NCI-H345 (cell line): ENCODE measurements at places on chromosomes 5 and 9.

DNA sequence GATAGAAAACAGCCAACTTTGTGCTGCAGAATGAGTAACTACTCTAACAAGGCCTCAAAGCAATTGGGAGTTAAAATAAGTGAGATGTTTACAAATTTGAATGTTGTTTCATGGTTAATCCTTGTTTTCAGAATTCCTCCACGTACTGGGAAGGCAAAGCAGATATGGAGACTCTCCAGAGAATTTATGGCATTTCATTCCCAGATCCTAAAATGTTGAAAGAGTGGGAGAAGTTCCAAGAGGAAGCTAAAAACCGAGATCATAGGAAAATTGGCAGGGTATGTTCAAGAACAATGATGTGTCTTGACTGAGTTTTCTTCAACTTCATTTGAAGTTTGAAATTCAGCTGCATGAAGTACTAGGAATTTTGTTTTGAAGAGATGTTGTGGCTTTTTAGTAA is 16.4 kb downstream of the TARS1 start:
- DNase-seq, result no peak

DNA sequence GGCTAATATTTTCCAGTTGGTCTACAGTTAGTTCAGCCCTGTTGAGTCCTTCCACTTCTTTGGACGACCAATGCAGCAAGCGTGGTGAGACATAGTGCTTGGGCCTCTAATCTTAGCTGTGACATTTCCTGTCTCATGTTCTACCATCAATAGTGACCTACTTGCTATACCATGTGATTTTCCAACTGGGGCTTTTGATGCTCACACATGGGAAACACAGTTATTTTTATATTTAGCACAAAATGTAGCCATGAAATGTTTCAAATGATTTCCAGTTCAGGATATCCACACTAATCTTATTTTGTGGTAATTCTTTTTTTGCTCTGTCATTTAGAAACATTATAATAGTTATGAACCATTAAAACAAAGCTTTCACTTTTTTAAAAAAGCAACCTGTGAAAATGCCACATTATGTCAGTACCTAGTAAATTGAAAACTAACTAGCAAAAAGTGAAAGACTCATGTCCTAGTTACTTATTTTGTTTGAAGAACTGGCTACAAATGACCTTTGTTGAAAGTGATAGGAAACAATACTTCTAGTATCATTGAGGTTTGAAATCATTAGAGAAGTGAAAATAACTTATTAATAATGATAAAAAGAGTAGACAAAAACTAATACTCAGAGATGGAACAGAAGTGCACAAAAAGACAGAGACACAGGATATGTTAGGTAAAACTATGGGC is 18.3 kb downstream of the MARCHF3 start:
- no peak for DNase-seq

GRCh38 chr5:123209502-123210027 is 120.5 kb downstream of the PRDM6 start:
- no peak for DNase-seq

DNA sequence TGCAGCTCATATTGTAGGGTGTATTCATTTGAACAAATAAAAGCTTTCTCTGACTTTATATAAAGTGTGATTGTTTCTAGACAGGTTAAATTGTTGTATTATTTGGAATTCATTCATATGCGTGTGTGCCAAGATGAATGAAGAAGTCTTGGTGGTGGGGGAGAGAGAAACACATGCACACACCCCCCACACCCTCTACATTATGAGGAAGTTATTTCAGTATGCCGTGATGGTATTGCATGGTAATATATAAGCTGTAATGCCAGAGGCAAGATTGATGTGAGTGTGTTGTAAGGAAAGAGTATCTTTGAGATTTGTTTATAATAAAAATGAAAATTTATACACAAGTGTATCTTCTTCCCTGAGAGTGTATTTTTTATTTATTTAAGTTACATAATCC is 71.0 kb downstream of the IPO11 start:
- DNase-seq, result no peak

GRCh38 chr9:114894206-114894605 is 36.2 kb downstream of the TNFSF8 start:
- no peak for DNase-seq

GRCh38 chr5:171023508-171023907 is 161.7 kb downstream of the RANBP17 start:
- DNase-seq, result no peak

GRCh38 chr9:115135821-115136778 is 18.1 kb upstream of the TNC start:
- DNase-seq, result no peak

DNA sequence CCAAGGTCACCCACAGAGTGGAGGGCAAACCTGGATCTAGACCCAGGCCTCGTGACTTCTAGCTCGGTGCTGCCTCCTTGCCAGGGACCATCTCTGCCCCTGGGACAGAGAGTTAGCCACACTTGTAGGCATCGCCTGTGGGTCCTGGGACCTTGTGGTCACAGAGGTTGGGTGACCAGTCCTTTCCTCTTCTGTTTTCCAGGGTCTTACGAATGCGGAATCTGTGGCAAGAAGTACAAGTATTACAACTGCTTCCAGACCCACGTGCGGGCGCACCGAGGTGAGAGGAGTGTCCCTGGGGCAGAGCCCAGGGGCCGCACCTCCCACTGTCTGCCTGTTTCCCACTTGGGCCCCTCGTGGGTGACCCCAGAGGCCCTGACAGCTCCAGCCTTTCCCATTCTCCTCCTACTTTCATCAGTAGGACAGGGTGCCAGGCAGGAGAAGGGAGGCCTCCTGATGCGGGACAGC is 76.3 kb downstream of the AMBP start:
- DNase-seq, result no peak

GRCh38 chr5:152607401-152608160 is 202.5 kb upstream of the NMUR2 start:
- no peak for DNase-seq

- no peak for DNase-seq
These were observed 20.1 kb downstream of the FBXL17 start for GRCh38 chr5:108361771-108362170.

DNA sequence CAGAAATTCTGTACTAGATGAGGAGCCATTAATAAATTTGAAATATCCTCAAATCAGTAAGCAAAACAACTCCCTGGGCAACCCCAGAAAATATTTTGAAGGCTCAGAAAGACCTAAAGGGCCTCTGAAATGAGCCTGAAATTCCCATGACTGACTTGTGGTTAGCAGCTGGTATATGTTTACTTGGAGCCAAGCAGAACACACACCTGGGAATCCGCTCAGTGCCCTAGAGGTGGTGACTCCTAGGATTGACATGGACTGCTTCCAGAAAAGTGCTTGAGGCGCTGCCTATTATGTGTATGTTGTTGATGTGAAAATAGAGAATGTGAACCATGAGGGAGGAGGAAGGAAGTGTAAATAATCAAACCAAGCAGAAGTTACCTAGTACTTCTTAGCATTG is 14.7 kb downstream of the RFK start:
- peak; percentile 86 for DNase-seq

DNA sequence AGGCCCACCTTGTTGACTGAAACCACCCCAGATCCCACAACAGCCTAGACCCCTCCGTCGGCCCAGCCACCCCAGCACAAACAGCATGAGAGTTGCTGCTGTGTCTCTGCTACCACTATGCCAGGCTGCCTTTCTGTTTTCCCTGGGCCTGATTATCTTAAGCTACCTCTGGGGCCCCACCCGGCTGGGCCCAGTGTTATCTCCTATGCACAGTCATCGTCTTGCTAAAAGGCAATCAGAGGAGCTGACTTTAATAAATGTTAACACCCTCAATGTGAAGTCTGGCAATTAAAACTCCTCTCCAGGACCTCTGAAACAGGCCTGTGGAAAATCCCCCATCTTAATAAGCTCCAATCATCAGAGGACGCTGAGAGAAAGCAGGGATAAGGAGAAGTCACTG is 144.9 kb downstream of the FAM114A2 start:
- DNase-seq, result no peak

DNA sequence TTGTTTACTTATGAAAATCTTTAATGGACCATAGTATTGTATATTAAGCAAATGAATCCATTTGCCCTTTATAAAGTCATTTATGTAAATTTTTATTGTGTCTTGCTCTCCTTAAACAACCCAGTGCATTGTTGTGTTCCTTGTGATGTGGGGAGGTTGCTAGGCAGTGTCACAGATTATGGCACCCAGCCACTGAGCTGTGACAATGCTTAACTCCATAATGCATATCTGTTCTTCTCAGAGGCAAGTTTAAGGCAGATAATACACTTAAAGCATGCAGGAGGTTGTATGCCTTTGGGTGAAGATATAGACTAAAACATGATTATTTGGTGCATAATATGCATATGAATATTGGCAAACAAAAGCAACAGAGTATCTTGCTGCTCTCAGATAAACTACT is 269.6 kb upstream of the RIOK2 start:
- no peak for DNase-seq

DNA sequence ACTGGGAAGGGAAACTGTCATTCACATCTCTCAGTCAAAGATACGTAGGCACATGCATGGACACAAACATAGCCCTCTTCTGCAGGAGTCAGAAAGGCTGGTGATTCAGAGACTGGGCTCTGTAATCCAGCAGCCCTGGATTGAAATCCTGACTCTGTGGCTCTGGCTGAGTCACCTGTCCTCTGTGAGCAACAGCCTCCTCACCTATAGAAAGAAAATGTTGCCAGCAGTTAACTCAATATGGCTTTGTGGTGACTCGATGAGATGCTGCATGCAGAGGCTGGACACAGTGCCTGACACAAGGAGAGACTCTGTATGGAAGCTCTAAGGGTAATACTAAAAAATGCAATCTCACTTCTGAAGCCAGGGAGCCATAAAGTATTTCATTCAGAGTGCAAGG is 23.9 kb upstream of the CDKN2AIPNL start:
- DNase-seq, result no peak

GRCh38 chr9:5488221-5489008 is 21.9 kb upstream of the PDCD1LG2 start:
- no peak for DNase-seq

- peak; percentile 81 for DNase-seq
These were observed 1785.9 kb upstream of the WWC1 start for GRCh38 chr5:166505544-166505943.

- no peak for DNase-seq
These were observed 1.2 kb upstream of the C5orf63 start for GRCh38 chr5:127074466-127074865.

DNA sequence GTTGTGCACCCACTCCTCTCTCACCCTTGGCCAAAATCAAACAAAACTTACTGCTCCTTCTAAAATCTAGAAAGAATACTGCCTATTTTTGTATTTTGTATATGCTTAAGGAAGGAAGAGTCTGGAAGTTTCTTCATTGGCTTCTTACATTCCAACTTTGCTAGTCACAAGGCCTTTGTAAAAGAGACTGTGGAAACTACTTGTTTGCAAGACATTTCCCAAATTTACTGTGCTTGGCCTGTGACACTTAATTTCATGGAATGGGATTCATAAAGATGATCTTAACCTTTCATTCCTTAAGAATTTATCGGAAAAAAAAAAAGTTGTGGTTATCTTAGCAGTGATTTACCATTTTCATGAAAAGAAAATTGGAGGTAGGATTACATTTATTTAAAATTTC is 208.9 kb downstream of the VPS13A start:
- no peak for DNase-seq

GRCh38 chr9:108582726-108583125 is 273.1 kb downstream of the ACTL7B start:
- DNase-seq, result no peak

- DNase-seq, result no peak
These were observed 91.4 kb downstream of the TSSK1B start for GRCh38 chr5:113343343-113343742.

- DNase-seq, result no peak
These were observed 210.5 kb downstream of the PALM2AKAP2 start for GRCh38 chr9:109990541-109990940.

GRCh38 chr5:176175101-176175852 is 62.9 kb upstream of the SIMC1 start:
- DNase-seq, result no peak

GRCh38 chr9:87910821-87911220 is 6.9 kb upstream of the SPATA31C1 start:
- DNase-seq, result no peak

- no peak for DNase-seq
These were observed 3.6 kb downstream of the HMGCS1 start for GRCh38 chr5:43309637-43310036.

GRCh38 chr9:84937180-84937579 is 267.7 kb downstream of the NTRK2 start:
- DNase-seq, result peak; percentile 5

GRCh38 chr9:78167356-78167755 is 68.5 kb upstream of the CEP78 start:
- DNase-seq, result peak; percentile 58

GRCh38 chr5:149320791-149321330 is 24.4 kb upstream of the GRPEL2 start:
- peak; percentile 74 for DNase-seq

GRCh38 chr5:172757394-172758010 is 13.5 kb downstream of the DUSP1 start:
- DNase-seq, result no peak

DNA sequence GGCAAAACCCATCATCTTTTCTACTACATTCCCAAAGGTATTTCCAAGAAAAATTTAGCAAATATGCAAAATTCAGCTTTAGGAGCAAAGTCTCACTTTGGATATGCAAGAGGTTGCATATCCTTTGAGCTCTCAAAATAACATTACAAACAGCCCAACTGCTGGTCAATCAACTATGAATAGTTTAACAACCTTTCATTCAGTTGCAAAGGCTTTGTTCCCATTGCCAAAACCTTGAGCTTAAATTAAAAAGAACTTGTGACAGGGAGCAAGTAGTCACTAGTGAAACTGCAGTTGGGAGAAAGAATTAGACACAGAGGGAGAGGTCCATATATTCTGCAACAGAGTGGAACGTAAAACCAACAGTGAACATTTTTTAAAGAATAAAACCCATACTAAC is 8.8 kb downstream of the ZNF608 start:
- no peak for DNase-seq

DNA sequence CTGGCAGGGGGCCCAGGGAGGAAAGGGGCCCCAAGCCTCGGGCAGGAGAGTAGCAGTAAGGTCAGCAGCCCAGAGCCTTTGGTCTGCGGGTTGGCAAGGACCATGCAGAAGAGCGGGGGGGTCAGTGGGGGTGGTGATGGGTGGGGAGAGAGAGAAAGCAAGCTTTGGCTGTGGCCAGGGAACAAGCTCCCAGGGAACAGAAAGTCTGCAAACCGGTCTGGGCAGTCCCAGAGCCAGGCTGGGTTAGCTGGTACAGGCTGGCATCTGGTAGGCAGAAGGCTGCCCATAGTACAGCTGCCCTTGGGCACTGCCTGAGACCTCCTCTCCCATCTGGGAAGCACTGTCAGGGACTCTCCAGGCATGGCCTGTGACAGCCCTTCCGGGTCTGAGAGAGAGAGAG is 10.5 kb upstream of the EPB41L4B start:
- DNase-seq, result no peak

GRCh38 chr9:78014776-78015175 is 16.8 kb downstream of the GNAQ start:
- DNase-seq, result no peak

GRCh38 chr5:79318935-79319614 is 83.1 kb downstream of the JMY start:
- DNase-seq, result no peak

- peak; percentile 26 for DNase-seq
These were observed 6.9 kb upstream of the MEIKIN start for GRCh38 chr5:131952301-131952857.

- DNase-seq, result no peak
These were observed 65.7 kb upstream of the C6 start for GRCh38 chr5:41279040-41279439.
